LHCN-M2 (cell line): ENCODE measurements at places on chromosomes 3 and 15. TPM values are rescaled to one million over a fixed set of nuclear protein-coding genes. Genes with fewer than 3 reads are reported as not detected.
A peak's percentile ranks its signal among the peaks of the same experiment; 100 is the strongest.

The SLC51A gene
- not detected in 2 replicates for total RNA-seq

The CATSPER2 gene
- 0.29 and 0.58 TPM in 2 replicates for total RNA-seq

The CLEC3B gene
- total RNA-seq = 0.38 and 0.40 TPM in 2 replicates

The FEZF2 gene
- total RNA-seq = not detected in 2 replicates

- peak; percentile 84 for DNase-seq
These were observed 70.3 kb upstream of the PPP2R3A start for GRCh38 chr3:135895106-135895733.

GRCh38 chr3:29805757-29806156 is 524.9 kb downstream of the RBMS3 start:
- peak; percentile 31 for DNase-seq

GRCh38 chr15:71387810-71388209 is 272.5 kb downstream of the THSD4 start:
- DNase-seq = no peak

DNA sequence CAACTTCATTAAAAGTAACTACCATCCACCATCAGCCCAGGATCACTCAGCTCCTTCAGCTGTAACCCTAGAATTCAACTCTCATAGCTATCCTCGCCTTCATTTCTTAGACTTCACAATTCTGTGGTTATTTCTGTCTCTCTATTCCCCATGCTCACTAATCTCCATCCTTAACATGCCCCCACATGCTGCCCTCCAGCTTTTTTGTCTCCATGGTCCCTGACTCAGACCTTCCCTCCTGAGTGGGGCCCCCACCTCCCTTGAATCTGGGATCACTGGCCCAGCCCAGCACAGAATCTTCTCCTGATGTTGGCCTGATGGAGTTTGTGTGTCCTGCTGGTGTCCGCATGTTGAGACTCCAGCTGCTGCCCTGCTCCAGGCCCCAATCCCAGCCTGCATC is 41.7 kb downstream of the CHST14 start:
- DNase-seq = no peak

GRCh38 chr15:74200871-74201419 is 1.6 kb downstream of the STRA6 start:
- DNase-seq = no peak

GRCh38 chr3:61420136-61420759 is 141.1 kb upstream of the PTPRG start:
- DNase-seq = no peak

DNA sequence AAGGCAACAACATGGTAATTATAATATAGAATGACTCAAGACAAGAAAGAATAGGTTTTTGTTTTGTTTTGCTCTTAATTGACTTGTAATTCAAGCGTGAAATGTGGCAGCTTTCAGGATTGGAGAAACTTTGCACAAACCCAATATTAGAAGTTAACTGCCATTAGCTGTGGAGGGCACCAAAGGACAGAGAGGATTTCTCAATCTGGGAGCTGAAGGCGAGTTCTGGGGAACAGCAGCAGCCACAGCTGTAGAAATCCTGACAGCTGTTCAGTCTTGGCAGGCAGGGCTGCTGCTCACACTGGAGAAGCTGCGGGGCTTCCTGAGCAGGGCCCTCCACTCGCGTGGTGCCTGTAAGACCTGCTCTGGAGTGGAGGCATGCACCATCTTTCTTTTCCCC is 182.2 kb upstream of the IL12A start:
- DNase-seq = peak; percentile 81
